ENCODE measurements at places on chromosomes 12 and 14.

DNA sequence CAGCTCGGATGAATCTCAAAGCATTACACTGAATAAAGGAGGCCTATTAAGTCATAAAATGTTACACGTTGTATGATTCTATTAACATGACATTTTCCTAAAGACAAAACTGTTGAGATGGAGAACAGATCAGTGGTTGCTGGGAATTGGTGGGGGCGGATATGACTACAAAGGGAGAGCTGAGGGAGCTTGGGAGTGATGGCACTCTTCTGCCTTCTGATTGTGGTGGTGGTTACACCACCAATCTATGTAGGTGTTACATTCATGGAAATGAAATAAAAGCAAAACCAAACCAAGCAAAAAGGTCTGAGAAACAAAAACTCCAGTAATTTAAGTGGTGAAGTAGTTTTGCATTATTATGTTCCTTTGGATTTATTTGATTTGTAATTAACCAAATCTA is 16.4 kb upstream of the EVL start:
- no peak for DNase-seq

- no peak for DNase-seq
These were observed at the start of gene RAB15 for GRCh38 chr14:64971943-64972791. Gene RAB15, minus strand, starts transcription at chr14:64972336. Its CDS starts 260 bp downstream, at chr14:64972076.

- DNase-seq = no peak
These were observed 40.5 kb downstream of the DIO3 start for GRCh38 chr14:101601606-101602465.

- DNase-seq = peak; percentile 100
These were observed at the start of gene TPCN1 for GRCh38 chr12:113221181-113221996. Gene TPCN1, plus strand, starts transcription at chr12:113221464. Its CDS starts 5,389 bp downstream, at chr12:113226853.

- DNase-seq = no peak
These were observed 35.6 kb downstream of the AACS start for GRCh38 chr12:125100551-125101434.

DNA sequence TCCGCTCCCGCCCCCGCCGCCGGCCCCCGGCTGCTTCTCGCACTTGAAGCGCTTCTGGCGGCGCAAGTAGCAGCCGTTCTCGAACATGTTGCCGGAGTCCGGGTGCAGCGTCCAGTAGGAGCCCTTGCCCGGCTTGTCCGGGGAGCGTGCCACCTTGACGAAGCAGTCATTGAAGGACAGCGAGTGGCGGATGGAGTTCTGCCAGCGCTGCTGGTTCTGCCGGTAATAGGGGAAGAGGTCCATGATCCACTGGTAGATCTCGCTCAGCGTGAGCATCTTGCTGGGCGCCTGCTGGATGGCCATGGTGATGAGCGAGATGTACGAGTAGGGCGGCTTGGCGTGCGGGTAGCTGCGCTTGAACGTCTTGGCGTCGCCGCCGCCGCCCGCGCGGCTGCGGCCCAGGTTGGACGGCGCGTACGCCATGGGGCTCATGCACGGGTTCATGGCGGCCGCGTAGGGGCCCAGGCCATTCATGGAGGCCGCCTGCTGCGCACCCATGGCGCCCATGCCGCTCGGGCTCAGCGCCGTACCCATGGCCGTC is 3.0 kb downstream of the FOXA1 start:
- no peak for DNase-seq

- no peak for DNase-seq
These were observed 106.4 kb upstream of the C14orf180 start for GRCh38 chr14:104473244-104473565.

DNA sequence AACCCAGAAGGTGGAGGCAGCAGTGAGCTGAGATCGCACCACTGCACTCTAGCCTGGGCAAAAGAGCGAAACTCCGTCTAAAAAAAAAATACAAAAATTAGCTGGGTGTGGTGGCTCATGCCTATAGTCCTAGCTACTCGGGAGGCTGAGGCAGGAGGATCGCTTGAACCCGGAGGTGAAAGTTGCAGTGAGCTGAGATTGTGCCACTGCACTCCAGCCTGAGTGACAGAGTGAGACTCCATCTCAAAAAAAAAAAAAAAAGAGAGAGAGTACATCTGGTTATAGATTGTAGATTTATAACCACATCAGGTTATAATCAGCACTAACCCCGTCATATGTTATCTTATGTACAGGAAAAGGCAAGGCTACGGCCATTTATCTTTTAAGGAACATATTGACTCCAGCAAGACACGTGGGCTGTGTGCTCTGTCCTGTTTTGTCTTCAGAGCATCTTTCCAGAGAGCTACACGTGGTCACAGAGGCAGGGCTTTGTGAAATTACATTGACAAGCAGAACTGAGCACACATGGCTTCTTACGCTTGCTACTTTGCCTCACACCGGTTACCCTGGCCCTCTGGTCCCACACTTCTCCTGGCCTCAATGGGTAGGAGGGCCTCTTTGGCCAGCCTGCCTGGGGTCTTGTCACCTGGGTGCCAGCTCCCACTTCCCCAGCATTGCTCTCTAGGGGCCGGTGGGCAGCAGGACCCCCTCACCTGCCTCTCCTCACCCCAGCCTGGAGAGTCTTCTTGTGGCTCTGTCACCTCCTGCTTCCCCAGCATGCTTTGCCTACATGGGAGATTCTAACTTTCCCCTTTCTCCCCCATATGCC is 6.8 kb upstream of the DYNC1H1 start:
- no peak for DNase-seq

DNA sequence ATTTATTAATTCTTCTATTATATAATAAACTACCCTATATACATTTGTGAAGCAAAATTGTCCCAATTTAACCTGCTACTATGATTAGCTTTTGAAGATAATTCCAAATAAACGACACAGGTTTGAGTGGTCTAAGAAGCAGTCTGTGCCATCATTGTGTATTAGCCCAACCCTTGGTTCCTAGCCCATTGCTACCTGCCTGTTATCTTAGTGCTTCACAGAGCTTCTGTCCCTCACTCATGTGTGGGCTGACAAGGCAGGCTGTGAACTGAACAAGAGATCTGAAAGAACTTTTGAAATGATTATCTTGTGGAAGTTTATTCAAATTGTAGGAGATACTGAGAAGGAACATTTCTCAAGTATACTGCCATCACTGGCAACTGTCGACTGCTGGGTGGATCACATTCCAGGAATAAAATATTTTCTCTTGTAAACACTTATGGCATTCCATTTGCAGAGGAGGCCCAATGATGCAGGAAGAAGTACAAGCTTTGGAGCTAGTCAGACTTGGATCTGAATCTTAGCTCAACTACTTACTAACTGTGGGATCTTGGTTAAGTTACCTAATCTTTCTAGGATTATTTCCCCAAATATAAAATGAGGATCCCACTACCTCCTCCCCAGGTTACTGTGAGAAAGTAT is 7.8 kb upstream of the MTERF2 start:
- DNase-seq = peak; percentile 27

DNA sequence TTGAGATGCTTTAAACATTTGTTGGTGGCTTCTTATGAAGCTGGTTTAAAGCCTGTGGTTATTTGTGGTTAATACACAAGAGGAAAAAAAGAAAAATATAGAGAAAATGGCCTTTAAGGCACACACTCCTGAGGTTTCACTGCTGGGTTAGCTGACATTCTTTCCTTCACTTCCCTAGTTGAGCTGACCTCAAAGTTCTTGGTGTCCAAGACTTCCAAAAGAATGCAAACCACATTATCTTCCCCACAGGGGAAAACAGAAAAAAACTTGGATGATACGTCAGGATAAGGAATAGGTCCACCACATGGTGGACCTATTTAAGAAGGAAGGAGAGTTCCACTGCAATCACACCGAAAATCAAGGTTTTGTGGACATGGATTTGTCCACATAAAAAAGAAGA is 94.3 kb downstream of the SLC25A21 start:
- peak; percentile 20 for DNase-seq

DNA sequence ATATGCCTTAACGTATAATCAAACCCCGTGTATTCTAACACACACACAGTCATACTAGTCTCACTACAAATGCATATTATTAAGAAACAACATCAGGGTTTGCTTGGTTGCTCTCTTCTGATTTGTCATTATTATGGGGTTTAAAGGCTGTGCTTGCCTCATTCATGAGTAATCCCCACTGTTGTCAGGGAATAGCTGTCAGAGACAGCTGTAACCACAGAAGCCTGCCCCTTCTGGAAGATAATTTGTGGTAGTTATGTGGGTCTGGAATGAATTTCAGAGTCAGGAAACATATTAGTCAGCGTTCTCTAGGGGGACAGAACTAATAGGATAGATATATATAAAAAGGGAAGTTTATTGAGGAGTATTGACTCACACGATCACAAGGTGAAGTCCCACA is 456.9 kb upstream of the TMEM132C start:
- peak; percentile 95 for DNase-seq

DNA sequence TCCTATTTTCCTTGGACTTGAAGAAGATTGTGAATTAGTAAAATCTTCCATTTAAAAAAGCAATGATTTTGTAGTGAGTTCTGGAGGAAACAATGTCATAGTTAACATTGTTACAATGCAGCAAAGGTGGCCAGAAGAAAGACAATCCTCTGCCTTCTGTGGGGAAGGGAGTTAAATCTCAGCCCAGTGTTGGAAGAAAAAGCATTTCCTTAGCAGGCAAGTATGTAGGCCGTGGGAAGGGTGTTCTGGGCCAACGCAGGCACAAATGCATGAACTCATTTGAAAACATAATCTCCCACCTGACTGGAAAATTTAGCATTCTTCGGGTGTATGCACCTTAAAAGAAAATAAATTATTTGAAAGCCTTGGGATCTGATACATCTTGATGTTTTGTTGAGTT is 258.6 kb downstream of the ADAMTS20 start:
- DNase-seq = no peak

GRCh38 chr12:38633511-38633910 is 271.9 kb downstream of the CPNE8 start:
- DNase-seq = no peak

- DNase-seq = no peak
These were observed 20.4 kb downstream of the MAP3K9 start for GRCh38 chr14:70788898-70789297.

DNA sequence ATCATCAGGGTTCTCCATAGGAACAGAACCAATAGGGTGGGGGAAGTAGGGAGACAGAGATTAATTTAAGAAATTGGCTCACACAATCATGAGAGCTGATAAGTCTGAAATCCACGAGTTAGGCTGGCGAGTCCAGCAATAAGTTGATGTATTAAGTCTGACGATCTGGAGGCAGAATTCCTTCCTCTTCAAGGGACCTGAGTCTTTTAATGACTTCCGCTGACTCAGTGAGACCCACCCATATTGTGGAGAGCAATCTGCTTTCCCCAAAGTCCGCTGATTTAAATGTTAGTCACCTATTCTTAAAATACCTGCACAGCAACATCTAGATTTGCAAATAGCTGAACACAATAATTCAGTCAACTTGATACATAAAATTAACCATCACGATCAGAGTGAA is 97.8 kb downstream of the SPTSSA start:
- DNase-seq = no peak

- DNase-seq = no peak
These were observed 38.3 kb downstream of the RPS6KA5 start for GRCh38 chr14:91021991-91022621.

DNA sequence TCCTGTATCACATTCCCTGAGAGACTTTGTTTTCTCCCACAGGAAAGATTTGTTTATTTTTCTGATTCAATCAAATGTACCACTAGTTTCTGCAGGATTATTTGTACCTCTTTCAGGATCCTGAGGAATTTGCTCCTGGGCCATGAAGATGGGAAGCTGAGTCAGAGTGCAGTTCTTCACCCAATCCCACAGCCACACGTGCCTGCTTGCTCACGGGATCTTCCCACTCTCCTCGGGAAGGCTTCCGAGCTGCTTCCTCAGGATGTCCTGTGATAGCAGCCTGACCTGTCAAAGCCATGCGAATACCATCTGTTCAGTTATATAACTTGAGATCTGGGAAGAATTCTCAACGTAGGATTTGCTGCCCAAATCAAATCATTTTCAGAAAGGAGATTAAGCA is 41.8 kb upstream of the HIF1A start:
- no peak for DNase-seq

DNA sequence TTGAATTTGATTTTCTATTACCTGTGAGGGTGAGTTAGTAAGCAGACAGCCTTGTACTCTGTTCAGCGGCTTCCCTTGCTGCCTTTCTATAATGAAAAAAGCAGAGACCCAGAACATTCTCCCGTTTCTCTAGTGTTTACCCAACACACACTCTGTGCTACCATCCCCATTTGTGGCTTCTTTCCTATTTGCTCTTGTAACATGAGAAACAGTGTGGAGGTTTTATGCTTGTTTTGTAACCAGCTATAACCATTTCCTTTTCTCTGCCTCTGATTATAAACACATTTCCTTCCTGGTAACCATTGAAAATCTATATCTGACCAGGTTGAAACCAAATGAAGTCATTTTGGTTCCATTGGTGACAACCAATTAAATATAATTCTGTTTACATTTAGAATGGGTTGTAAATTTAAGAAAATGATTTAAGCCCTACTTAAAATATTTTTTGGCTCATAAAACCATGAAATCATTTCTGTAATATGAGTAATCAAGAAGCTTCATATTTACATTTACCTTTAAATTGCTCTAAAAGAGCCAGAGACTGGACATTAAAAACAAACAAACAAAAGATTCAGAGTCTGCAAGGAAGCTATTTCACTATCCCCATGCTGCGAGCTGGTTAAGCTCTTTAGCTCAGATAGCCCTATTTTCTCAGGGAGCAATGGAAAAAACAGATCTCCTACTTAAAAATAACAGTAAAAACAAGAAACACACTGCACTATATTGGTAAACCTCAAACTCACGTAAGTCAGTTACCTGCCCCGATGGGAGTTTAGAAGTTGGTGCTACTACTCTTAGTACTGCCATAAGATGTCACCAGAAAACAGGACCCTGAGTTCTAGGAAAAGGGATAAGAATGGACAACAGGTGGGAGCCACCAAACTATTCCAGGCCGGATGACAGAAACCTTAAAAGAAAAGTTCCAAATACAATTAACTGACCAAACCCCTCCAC is 206.5 kb upstream of the EEA1 start:
- DNase-seq = no peak

- no peak for DNase-seq
These were observed 109.2 kb upstream of the FUT8 start for GRCh38 chr14:65303190-65303898.

DNA sequence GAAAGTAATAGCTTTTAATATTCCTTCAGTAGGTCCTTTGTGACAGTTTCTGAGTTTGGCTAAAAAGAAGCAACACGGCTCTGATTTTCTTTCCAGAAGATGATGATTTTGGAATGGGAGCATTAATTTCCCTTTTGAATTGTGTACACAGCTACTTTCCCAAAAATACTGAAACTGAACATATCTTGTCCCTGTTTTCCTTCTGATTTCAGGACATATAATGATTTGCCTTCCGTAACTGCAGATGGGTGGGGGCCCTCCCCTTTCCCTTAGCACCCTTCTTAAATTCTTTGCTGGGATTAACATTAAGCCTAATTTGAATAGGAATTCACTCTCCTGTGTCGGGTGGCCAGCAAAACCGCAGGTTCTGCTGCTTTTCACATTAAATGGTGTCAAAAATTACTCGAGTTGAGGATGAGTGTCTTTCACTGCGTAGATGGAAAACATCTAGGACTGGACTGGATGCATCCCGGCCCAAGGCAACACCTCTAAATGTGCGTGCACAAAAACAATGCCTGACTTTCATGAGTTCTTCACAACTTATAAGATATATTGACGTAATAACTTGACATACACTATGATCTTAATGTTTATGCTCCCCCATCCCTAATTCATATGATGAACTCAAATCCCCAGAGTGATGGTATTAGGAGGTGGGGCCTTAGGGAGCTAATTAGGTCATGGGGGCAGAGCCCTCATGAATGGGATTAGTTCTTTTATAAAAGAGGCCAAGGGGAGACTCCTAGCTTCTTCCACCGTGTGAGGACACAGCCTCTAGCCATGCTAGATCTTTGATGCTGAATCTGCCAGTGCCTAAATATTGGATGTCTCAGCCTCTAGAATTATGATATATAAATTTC is 158.1 kb downstream of the AEBP2 start:
- no peak for DNase-seq

- no peak for DNase-seq
These were observed 3.7 kb upstream of the TAMALIN start for GRCh38 chr12:52003016-52003550.

Data from BJ (cell line).